ENCODE measurements at places on chromosomes 5 and 9.

- DNase-seq = no peak
These were observed 98.6 kb downstream of the GNAQ start for GRCh38 chr9:77933019-77933418.

GRCh38 chr9:111427186-111427585, 57.0 kb downstream of the ECPAS start:
- no peak for DNase-seq

DNA sequence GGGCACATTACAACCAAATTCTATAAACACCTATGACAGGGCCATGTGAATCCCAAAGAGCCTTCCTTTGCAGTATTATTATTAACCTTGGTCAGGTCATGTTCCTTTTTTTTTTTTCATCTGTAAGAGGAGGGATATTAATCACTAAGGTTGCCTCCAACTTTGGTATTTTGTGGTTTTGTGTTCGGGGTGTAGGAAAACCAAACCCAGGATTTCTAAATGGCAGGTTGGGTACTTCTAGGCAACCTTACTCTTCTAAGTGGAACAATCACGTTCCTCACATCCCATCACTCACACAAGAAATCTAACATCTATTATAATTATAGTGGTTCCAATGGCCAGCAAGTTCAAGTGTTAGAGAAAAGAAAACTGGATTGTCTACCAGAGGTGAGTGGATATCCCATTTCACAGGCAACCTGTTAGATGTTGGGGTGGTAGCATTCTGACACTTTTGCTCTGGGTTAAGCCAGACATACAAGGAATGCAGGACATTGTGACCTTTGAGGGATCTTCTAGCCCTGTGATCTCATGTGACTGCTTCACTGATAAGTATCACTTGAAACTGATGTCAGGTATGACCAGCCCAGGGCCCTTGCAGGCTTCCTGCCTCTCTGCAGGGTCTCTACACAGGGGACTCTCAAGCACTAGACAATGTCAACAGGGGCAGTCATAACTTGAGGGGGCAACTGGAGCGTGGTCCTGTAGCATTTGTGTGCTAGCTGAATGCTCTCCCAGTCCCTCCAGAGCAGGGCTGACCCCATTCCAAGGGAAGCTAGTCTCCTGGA, 126.2 kb upstream of the VLDLR start:
- no peak for DNase-seq

DNA sequence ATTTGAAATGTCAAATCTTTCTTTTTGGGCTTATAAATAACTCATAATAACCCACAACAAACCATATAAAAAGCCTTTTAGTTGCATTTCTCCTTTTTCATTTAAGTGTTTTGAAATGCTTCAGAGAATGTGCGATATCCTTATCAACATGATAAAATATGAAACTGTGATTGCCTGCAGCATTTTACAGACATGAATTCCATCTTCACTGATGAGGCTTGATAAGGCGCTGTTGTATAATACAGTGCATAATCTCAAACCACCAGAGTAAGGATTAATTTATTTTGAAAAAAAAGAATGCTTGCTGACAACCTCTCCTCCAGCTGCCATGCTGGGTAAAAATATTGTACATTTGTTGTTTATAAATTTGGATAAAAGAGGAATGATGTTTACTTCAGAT, 216.8 kb downstream of the PBX3 start:
- no peak for DNase-seq

DNA sequence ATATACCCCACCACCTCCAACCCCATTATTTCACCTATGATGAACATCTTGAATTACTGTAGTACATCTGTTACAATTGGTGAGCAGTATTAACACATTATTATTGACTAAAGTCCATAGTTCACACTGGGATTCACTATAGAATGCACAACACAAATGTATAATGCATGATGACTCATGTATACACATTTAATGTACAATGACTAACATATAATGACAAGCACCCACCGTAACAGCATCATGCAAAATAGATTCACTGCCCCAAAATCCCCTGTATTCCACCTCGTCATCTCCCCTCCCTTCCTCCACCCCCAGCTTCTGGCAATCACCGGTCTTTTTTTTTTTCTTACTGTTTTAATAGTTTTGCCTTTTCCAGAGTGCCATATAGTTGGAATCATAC, 47.1 kb upstream of the NEK6 start:
- DNase-seq = no peak

- no peak for DNase-seq
These were observed 57.6 kb downstream of the TMOD1 start for GRCh38 chr9:97559111-97559514.

DNA sequence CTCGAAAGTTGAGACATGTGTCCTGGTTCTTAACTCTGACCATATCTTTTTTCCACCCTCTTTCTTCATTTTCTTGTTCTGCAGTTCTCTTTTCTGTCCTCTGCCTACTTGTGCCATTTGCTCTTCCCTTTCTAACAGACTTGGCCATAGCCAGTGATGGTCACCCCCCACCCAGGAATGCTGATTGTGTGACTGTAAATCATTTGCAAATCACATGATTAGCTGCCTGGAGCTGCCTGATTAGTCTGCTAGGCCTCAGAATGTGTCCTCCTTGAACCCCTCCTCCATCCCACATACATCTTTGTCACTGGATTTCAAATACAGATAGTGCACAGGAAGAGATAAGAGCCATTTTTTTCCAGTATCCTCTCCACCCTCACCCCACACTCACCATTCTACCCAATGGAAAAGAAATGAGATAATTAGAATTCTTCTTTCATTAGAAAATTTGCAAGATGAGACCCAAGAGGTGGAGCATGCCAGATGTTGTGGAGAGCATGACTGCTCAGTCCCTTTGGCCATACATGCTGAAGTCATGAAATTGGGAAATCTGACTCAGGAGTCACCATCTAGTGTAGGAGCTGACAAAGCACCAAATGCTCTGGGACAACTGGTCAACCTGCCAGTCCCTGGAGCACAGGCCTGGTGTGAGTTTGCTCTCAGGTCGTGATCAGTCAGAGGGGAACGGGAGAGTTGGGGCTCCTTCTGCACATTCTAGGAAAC, 538.2 kb downstream of the CCDC171 start:
- no peak for DNase-seq

- no peak for DNase-seq
These were observed 10.3 kb upstream of the GLE1 start for GRCh38 chr9:128494108-128494745.

DNA sequence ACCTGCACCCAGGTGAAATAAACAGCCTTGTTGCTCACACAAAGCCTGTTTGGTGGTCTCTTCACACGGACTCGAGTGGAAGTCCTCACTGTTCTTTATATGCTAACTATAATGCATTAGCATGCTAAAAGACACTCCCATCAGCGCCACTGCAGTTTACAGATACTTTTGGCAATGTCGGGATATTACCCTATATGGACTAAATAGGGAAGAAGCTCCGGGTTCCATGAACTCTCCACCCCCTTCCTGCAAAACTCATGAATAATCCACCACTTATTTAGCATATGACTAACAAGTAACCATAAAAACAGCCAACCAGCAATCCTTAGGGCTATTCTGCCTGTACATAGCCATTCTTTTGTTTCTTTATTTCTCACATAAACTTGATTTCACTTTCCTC, 426.2 kb upstream of the PTPRD start:
- DNase-seq = no peak

GRCh38 chr5:98880598-98880997, 48.2 kb downstream of the CHD1 start:
- DNase-seq = no peak

GRCh38 chr5:119417891-119418605, 34.2 kb upstream of the HSD17B4 start:
- no peak for DNase-seq

DNA sequence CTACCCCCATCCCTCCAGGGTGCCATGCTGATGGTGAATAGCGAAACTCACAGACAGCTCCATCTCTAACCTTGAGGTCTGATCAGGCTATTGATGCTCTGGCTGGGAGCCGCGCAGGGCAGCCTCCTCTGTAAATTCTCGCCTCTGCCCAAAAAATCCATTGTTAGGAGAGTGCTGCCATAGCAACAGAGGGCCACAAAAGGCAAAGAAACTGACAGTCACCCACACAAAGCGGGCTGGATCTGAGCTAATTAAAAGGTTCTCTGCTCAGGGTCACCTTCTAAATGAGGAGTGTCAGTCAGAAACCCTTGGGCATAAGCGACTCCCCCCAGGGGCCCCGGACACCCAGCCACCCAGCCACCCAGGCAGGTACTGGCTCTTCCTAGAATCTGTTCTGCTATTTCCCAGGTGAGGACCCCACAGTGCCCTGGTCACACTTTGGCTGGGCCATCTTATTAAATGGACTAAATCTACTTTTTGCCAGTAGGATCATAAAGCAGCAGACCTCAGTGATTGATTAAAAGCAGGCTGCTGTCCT, 126.7 kb downstream of the MED10 start:
- no peak for DNase-seq

GRCh38 chr5:147390654-147391225, 119.1 kb downstream of the DPYSL3 start:
- no peak for DNase-seq

DNA sequence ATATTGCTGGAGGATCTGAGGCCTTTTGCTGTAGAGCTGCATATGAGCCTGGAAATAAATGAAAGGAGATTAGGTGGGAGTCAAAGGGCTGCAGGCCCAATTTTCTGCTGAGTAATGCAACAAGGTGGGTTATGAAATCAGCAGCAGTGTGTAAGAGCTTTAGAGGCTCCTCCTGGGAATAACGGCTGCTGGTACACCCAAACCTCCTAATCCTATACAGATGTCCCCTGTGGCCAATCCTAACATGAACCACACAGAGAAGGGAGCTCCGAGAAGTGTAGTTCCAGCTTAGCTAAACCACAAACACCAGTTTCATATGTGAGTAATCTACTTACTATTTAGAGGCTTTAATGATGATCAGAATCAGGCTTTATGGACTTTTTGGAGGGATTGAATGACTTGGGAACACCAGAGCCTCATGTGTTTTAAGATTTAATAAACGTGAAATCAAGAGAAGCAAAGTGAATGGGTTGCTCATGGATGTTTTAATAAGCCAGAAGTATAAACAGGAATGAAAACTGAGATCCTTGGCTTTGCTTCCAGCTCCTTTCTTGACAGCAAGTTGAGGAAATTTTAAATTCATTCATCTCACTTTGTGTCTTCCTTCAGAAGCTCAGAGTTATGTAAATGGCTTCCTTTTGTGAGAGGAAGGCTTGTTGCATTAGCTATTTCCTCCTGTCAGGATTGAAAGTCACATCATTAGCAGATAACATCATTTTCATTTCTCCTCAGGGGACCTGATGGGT, 437.5 kb downstream of the TMEM232 start:
- DNase-seq = no peak

DNA sequence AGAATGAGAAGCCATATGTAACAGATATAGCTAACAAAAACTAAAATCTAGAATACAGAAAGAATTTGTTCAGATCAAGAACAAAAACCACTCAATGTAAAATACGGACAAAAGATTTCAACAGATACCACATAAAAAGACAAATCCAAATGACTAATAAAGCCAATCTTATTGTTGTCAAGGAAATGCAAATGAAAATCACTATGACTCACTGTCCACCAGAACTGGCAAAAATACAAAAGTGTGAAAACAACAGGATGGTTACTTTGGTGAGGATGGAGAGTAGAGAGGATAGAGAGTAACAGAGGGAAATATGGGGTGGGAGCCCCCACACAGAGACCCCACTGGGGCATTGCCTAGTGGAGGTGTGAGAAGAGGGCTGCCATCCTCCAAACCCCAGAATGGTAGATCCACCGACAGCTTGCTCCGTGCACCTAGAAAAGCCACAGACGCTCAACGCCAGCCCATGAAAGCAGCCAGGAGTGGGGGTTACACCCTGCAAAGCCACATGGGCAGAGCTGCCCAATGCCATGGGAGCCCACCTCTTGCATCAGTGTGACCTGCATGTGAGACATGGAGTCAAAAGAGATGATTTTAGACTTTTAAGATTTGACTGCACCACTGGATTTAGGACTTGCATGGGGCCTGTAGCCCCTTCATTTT, 15.2 kb upstream of the RHOBTB3 start:
- no peak for DNase-seq

DNA sequence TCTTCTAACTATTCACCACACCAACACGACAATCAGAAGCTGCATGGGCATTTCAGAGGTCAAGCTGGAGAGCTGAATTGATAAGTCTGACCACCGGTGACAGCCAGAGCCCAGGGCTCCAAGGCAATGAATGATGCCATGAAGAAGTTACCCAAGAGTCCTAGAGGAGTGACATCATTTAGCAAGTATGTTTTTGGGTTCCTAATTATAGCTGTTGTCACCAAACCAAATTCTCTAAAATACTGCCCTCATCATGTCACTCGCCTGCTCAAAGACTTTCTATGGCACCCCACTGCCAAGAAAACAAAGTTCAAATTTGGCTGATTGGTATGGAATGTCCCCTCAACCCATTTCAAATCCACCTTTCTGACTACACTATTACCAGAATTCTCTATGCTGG, 235.1 kb downstream of the SPOCK1 start:
- no peak for DNase-seq

DNA sequence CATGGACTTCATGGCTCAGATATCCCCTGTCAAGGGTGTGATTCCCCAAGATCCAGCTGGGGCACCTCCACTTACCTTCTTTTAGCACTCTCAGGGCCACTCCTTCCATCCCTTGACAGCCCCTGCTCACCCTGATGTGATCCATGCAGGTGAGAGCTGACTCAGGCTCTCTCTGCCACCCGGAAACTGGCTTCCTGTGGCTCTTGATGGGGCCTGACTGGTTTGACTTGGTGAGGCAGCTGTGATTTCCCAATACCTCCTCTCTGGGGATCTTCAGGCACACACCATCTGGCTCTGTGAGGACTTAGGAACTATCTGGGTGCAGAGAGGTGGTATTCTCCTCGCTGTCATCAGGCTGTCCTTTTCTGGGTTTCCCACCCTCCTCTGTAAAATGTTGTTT, 7.9 kb upstream of the FAT2 start:
- no peak for DNase-seq

- no peak for DNase-seq
These were observed 615 bp downstream of the ATG10 start for GRCh38 chr5:81972492-81972783.

DNA sequence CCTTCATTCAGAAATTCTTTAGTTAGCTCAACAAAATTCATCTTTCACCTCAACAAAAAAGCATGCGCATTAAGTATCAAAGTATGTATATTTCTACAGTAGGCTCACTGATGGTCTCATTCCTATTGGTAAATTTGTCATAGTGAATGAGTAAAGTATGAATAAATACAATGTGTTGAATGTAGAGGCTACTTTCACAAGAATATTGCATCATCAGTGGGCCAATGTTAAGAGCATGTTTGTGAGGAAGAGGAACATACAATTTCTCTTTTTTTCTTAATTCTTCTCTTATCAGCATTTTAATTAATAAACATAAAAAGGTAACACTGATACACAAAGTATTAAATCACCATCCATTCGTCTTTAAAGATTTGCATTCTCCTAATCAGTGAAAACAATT, 505.1 kb downstream of the CETN3 start:
- no peak for DNase-seq

DNA sequence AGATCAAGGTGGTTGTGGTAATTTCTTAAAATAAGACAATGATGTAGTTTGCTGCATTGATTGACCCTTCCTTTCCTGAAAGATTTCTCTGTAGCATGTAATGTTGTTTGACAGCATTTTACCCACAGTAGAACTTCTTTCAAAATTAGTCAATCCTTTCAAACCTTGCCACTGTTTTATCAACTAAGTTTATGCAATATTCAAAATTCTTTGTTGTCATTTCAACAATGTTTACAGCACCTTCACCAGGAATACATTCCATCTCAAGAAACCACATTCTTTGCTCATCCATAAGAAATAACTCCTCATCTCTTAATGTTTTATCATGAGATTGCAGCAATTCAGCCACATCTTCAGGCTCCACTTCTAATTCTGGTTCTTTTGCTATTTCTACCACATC, 43.8 kb downstream of the NR2F1 start:
- DNase-seq = no peak

All from NCI-H1048 (cell line).